ENCODE measurements at places on chromosomes 2 and 18.

GRCh38 chr2:219946529-219946928, 319.1 kb downstream of the SLC4A3 start:
- no peak for DNase-seq

- no peak for DNase-seq
These were observed 130.3 kb downstream of the ARHGAP28 start for GRCh38 chr18:6859676-6860422.

DNA sequence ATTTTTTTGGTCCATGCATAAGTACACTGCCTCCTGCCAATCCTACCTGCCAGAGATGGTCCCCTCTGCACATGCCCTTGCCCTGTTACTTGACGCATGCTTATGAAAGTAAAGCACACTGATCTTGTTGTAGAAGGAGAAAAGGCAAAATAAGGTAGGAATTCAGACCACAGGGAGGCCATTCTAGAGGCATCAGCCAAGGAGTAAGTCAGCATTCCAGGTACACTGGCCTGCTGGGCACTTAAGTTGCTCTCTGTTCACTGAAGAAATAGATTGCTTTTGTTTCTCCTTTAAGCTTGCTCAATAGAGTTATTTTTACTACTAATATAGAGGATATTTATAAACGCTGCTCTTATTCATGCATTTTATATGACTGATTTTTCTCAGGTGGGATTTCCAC, 604.4 kb downstream of the TDRD15 start:
- no peak for DNase-seq

GRCh38 chr18:7207366-7207915, 23.4 kb upstream of the LRRC30 start:
- no peak for DNase-seq

GRCh38 chr2:120293096-120294007, 40.7 kb downstream of the RALB start:
- no peak for DNase-seq

GRCh38 chr2:125169022-125169763, 1144.1 kb downstream of the CNTNAP5 start:
- no peak for DNase-seq

- DNase-seq, result no peak
These were observed 43.2 kb downstream of the TMEM18 start for GRCh38 chr2:634041-634440.
